ENCODE measurements at places on chromosomes 6 and 20.

- DNase-seq, result no peak
Measured at GRCh38 chr6:41688256-41688965, 47.0 kb downstream of the TFEB start.

DNA sequence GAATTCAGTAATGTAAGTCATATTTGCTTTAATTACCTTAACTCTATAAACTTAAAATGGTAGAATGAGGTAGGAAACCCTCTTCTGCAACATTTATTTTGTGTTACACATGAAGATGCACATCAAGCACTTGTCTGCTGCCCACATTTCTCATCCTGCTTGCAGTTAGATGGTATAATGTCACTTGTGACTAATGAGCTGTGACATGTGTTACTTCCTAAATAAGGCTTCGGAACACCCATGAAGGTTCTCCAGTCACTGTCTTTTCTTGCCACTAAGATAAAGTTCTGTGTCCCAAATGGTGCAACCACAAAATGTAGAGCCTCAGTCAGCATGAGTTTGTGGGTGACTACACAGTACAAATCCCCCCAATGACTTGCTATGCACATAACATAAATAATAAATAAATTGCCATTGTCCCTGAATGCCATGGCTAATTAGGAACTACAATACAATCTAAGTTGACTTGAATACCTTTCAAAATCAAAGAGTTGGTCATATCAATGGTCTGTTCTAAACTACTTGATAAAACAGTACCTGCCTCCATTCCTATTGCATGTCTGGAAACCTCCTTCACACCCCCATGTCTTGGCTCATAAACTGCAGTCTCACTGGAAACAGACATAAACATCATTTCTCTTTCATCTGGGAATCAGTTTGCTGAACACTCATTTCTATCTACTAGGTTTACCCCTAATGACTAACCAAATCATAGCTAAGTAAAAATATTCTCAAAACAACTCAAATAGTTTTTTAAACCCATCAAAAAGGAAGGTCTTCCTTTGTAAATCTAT lies 157.2 kb downstream of the PTPRK start:
- DNase-seq, result no peak

DNA sequence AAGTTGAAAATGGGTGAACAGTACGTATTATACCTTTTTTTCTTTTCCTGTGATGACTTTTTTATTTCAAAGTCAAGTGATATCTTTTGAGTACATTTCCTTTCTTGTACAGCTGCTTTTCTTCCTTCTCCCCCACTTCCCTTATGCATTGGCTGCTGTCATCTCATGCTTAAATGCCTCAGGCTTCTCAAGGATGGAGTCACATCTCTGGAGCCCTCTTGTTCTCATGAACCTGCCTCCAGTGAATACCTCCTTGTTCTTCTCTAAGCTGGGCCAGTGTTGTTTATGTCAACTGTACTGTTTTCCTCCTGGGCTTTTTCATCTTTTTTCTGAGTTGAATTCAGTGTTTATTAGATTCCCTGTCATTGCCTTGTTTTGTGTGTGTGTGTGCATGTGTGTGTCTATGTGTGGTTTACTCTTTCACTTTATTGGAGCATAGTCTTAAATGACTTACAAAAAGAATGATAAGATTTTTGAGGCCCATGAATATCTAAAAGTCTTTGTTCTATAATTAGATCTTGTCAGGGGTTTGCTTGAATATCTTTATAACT lies 23.6 kb downstream of the STXBP5 start:
- no peak for DNase-seq

DNA sequence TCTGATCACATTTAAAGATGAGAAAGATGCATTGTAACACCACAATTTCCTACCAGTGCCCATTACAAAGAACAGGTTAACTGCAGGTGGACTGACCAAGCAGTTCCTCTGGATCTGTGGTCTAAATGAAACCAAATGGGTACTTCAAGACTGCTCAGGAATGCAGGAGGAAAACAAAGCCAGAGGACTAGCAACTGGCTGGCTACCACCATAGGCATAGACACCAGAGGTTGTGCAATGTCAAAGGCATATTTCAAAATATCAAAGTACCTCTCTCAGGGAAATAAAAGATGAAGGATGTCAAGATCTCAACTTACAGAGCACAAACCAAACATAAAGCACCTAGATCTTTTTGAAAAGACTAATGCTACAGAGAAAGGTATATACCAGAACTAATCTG lies 65.5 kb downstream of the GMDS start:
- no peak for DNase-seq

GRCh38 chr6:162294029-162294428 lies 433.5 kb downstream of the PRKN start:
- DNase-seq, result no peak

DNA sequence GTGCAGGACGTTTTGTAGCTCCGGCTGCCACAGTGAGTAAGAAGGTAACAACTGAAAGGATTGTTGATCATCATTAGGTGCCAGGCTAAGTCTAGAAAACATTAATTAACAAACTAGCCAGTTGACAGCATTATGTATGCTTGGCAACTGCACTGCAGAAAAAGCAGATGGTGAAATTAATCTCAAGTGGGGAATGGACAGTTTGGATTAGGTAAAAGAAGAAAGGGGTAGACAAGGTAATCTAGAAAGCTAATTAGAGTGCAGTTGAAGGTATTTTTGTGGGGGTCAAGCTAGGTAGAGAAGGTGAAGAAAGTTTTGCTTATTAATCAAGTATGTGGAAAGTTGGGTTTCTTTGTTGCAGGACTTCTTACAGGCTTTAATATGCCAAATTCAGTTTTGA lies 69.7 kb upstream of the HINT3 start:
- DNase-seq, result no peak

DNA sequence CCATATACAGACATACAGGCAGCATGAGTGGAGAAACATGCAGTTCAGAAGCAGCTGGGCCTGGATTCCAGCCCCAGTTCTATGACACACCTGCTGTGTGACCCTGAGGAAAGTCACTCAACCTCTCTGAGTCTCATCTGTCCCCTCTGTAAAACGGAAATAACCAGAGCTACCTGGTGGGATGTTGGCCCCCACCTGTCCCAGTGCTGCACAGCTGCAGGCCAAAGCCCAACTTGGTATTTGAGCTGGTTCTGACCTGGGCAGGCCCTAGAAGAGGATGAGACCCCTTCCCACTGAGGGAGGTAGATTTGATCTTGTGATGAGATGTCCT lies 55.5 kb downstream of the PPP1R16B start:
- no peak for DNase-seq

DNA sequence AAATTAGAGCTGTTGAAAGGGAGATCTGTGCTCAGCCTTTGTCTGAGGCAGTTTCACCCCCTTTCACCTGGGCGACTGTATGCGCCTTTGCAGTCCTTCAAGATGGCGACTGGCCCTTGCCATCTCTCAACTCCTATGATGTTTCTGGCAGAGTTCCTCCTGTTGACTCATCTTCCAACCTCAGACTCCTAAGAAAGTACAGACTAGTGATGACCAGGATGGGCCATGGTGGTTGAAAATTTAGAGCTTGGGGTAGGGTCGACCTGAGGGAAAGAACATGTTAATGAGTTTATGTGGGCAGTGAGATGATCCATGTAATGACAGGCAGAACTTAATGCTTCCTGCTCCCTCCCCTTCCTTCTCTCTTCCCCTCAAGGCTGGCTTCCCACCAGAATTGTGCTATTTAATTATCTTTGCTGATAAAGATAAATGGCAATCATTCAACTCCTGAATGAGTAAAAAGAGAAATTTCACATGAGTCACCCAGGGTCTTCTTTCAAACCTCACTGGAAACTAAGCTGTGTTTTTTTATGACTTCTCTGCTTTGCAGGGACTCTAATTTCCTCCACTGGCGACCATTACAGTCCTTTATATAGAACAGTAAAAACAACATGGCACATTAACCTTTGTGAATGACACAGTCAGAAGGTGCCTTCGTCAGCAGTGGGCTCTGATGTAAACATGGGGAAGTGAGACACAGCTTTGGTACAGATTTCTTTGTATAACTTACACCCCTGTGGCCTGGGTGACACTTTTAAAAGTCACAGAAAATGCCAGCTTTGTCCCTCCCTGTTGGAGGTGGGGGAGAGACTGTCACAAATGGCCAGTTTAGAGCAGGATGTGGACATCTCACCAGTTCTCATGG lies 103.5 kb downstream of the SCP2D1 start:
- DNase-seq, result no peak

- DNase-seq, result no peak
Measured at GRCh38 chr6:56513631-56514030, 129.1 kb downstream of the DST start.

DNA sequence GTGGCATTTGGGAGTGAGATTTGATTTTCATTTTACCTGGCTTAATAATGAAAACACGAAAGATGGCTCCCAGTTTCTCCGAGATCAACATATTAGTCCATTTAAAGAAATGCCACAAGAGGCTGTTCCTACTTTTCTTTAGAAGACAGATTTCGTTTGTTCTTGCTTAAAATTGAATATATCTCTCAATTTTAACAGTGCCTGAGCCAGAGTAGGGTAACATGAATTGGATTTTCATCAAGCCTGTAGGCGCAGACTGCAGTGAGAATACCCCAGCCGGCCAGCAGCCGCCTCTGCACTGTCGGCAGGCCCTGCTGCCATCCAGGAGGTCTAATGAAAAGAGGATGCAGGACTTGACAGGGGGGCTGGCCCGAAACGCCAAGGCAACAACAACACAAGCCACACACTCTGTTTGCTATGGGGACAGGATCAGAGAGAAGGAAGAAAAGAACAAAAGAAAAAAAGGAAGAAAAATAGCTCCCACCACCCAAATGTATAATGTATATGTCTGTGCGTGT lies 72.5 kb downstream of the PPP1R3G start:
- no peak for DNase-seq

DNA sequence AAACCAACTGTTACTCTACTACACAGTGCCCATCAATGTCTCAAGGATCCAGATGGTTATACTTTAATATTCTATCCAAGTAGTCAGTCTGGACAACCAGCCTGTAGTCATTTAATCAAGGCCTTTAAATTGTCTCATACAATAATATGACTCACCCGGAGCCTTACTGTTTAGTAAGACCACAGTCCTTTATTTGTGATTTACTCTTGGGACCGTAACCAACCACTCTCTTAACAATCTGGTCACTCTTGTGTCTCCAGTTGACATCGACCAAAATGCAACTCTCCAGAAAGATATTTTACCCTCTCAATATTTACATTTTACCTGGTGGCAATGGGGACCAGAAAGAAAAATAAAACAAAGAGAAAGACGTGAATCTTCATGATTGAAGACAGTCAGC lies 14.9 kb downstream of the DEFB114 start:
- no peak for DNase-seq

DNA sequence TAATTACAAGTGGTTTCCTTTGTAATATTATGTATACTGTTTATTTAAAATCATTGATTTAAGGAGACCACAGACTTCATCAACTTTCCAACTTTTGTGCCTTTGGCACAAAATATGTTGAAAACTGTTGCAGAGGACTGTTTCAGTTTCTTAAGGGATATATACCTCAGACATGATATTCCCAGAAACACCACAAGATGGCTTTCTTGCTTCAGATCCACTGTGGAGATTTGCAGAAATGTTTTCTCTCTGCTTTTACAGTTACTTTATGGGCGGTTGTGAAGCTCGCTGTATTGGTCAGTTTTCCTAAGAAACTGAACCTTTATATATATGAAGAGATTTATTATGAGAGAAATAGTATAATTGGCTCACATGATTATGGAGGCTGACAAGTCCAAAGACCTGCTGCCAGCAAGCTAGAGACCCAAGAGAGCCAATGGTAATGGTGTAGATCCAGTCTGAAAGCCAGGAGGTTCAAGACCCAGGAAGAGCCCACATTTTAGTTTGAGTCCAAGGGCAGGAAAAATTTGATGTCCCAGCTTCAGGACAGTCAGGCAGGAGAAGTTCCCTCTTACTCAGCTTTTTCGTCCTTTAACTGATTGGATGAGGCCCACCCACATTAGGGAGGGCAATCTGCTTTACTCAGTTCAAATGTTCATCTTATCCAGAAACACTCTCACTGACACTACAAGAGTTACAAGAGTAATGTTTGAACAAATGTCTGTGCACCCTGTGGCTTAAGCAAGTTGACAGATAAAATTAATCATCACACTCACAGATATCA lies 12.8 kb downstream of the ME1 start:
- no peak for DNase-seq

Data from CMK (cell line).